ENCODE measurements at places on chromosomes 2 and 18.

GRCh38 chr18:48098007-48098406 lies 167.5 kb upstream of the SMAD2 start:
- DNase-seq: no peak

DNA sequence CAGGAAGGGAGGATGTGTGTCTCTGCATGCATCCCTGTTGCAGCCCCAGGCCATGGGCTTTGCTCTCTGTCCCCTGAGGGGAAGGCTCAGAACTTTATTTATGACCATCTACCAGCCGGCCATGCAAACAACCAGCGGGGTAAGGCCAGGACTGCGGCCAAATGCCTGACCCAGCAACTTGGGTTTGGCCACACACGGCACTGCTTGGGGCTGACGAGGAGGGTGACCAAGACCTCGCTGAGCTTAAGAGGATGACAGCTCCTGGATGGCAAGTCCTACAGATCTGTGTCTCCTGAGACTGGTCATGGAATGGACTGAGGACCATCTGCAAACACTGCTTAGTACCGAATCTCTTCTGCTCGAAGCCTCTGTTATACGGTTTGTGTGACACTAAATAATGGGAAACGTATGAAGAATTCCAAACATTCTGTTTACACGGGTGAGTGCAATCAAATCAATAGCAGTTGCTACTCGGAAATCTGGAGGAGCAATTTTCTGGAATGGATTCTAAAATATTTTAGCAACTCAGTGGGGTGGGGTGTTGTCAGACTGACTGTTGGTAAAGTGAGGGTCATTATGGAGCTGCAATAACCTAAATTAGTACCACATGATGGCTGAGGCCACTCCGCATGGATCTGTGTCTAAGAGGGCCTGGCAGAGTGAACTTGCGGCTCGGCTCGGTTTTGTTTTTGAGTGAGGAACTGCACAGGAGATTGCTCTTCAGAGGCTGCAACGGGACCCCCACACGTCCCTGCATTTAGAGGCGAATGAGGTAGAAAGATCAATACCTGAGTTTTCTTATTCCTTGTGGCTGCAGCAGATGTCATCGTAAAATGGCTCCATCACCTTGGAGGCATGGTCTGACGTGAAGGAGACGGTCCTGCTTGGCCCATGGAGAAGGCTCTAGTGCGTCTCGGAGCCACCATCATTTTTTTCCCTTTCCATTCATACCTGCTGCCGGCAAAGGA lies 26.6 kb downstream of the TMEM18 start:
- DNase-seq: no peak

GRCh38 chr2:240806006-240806405 lies 14.0 kb downstream of the KIF1A start:
- no peak for DNase-seq

DNA sequence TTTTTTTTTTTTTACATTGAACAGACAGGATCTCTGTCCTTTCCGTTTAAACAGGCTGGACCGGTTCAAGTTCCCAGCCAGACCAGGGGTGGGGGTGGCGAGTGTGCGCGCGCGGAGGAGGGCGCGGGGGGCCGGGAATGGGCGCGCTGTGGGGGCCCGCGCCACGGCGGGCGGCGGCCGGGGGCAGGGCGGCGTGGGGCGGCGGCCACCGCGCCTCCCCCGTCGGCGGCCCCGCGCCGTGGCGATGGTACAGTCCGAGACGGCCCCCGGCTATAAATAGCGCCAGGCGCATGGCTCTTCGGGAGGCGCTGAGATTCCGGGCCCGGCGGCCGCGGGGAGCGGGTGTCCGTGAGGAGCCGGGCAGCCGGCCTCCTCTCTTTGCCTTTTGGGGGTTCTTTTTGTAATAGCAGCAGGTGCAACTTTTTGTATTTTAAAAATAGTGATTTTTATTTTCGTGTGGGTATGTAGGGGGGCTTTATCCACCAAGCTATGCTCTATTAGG lies 430 bp upstream of the CELF4 start:
- peak; percentile 72 for DNase-seq

DNA sequence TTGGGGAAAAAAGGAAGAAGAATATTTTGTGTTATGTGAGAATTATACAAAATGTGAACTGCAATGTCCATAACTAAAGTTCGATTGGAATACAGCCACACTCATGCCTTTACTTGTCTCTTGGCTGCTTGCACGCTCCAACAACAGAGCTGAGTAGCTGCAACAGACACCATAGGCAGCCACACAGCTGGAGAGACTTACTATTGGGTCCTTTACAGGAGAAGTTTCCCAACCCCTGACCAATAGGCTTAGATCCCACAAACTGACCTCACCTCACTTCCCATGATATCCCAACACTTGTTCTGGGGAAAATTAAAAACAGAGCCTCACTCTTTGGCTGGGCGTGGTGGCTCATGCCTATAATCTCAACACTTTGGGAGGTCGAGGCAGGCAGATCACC lies 213.8 kb downstream of the SH3BP4 start:
- DNase-seq: no peak

- DNase-seq: no peak
Measured at GRCh38 chr2:161570424-161571050, 53.7 kb upstream of the SLC4A10 start.

- peak; percentile 69 for DNase-seq
Measured at GRCh38 chr2:65491381-65491905, 59.0 kb upstream of the SPRED2 start.

GRCh38 chr2:178858896-178859625 lies 51.8 kb upstream of the TTN start:
- DNase-seq: no peak

DNA sequence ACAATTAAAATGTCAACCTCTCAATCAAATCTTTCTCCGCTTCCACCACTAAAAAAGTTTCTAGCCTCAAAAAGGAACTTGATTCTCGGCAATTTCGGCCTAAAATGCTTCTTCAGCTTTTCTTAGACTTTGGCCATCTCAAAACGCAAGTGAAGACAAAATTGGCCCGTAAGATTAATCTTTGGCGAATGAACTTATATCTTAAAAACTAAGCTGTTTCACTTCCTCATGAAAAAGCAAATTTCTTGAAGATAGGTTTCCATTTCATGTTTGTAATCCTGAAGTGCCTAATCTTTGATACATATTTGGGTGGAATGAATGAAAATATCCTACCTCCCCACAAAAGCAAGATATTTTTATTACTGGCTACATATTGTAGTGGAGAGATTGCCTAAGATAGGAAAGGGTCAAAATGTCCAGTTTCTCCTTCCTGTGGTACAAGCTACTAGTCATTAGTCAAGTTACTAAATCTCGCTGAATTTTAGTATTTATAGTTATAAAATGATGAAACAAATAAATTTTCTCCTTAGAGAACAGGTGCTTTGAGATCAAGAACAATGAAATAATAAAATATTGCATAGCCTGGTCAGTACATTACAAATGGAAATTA lies 85.4 kb upstream of the ZEB2 start:
- no peak for DNase-seq

DNA sequence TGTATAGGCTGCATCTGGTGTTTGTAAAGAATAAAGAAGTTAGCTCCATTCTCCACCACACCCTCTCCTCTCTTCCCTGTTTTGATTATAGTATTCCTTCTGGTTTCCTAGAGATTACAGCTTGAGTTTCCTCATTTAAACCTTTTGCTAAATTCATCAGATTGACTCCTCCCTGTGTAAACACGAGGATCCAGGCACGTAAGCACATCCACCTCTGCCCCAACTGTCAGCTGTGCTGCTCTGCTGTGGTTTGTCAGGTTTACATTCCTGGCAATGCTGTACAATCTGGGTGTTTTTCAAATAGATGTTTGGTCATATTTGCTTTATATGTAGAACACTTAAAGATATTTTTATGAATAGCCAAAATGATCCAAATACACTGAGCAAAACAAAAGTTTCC lies 302.8 kb downstream of the PTGR3 start:
- no peak for DNase-seq

DNA sequence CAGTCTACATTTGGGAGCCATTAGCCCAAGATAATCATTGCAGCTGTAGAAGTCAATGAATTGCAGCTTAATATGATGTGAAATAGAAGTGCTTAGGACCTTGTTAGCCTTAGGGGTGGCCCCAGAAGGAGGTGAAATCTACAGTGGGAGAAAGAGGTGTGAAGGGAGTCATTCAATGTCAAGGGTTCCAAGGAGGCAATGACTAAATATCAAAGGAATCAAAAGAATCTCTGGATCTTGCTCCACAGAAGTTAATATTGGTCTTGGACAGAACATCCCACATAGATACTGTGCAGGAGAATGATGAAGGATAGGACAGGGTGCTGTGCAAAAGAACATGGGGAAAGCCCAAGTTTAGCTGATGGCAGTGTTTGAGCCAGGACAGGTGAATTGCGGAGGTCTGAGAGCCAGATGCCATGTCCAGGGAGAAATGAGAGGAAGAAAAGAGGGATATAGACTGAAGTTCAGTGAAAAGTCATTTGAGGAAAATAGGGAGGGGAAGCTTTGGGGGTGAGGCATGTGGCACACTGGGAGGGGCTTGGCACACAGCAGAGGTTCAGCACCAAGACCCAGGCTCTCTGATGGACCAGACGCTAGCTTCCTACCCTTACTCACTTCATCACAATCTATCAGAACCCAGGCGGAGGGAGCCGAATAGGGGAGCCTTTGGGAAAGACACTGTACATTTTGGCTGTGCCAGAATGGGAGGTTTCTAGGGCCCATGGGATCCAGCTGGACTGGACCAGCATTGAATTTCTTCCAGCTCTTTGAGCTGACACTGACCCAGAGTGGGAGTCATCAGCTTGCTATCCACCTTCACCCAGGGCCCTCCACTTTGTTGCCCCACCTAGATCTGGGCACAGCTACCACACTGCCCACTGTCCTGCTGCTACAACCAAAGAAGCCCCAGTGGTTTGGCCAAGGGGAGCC lies 2.2 kb downstream of the IL1F10 start:
- DNase-seq: peak; percentile 44

DNA sequence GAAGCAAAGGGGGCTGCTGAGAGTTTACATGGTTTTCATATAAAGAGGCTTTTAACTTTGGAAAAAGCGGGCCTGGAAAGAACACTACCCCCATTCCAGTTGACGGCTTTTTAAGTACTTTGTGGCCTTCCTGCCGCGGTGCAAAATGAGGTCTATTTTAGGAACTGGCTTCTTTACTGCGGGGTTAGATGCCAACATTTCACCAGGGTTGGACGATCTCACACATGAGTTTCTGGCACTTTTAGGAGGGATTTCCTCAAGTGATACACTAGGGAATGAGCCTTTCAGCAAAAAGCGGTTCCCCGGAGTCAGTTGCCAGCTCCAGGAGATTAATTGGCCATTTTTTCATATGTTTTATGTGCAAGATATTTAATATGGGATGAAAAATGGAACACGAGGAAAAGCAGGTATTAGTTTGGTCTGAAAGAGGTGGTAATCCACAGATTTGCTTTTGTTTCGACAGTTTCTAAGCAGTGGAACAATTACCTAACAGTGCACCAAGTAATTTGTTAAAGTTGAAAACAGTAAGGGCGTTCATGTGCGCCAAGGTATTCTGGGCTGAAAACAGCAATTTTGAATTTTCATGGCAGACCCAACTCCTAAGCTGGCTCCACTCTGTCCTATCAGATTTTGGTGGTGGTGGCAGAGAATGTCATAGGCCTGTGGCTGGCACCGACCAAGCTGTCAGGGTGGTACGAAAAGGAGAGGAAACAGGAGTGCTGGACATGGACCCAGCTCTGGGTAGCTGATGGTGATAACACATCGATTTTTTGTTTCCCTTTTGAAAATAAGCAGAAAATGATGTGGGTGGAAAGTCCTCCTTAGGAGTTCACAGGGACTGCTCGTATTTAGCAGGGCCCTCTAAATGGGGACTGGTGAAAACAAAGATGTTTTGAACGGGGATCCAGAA lies 55.6 kb upstream of the FZD5 start:
- DNase-seq: no peak

- no peak for DNase-seq
Measured at GRCh38 chr2:52452201-52452600, 1315.4 kb upstream of the CHAC2 start.

DNA sequence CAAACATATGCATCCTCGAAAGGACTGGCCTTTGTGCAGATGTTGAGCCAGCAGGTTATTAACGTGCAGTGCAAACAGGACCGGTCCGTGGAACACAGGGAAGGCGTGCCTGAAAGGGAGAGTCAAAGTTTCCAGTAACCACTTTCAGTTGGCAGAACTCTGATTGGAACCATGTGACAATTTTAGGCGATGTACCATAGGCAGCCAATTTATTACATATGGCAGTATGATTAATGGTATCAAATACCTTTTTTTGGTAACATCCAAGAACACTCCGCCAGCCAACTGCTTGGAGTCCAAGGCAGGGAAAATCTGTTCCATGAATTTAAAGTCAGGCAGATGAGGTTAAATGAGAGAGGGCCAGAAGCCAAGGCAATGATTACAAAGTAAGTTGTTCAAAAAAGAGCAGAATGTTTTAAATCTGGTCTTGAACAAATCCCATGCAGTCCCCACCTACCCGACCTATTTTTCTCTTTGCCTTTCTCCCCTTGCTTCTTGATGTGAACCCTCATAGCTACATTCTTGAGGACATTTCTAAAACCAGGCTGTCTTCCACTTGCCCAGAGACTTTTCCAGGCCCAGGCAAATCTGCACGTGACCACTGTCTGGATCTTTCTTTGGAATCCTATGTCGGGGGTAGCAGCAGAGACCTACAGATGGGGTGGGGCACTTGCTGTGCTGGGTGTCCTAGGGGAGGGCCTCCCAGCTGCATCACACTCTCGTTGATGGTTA lies 351.7 kb downstream of the HRH4 start:
- DNase-seq: no peak

GRCh38 chr2:104521247-104521646 lies 332.7 kb upstream of the POU3F3 start:
- DNase-seq: no peak

DNA sequence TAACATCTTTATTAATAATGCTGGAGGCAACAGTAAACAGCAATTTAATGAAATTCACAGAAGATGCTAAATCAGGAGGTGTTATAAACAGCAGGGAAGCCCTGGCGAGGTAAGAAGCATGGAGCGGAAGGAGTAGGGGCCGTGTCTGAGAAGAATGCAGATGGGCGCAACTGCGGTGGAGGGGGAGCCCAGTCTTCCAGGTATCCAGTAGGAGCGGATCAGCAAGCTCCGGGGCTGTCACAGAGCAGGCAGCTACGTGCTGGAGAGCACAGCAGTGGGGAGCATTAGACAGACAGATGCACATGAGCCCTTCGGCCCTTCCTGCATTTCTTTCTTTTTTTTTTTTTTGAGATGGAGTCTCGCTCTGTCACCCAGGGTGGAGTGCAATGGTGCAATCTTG lies 82.3 kb downstream of the SH3RF3 start:
- DNase-seq: no peak

DNA sequence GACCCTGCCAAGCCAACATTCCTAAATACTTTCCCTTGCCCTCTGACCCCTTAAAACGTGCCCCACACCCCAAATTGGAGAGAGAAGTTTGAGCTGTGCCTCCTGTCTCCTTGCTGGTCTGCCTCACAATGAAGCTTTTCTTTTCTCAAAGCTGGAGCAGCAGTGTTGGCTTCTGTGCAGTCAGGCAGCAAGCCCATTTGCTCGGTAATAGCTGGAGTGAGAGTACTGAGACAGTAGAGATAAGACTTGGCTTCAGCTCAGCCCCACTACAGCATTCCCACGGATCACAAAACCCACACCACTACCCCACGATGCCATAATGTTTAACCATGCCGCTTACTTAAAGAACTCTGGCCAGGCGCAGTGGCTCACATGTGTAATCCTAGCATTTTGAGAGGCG lies 73.0 kb downstream of the NCAPH start:
- no peak for DNase-seq

GRCh38 chr18:59056706-59057492 lies 82.8 kb upstream of the SEC11C start:
- peak; percentile 37 for DNase-seq

GRCh38 chr2:102194609-102195268 lies 7.9 kb downstream of the IL1RL2 start:
- no peak for DNase-seq

All from urothelium cell line (cell line).